ENCODE measurements at places on chromosomes 11 and 22.

DNA sequence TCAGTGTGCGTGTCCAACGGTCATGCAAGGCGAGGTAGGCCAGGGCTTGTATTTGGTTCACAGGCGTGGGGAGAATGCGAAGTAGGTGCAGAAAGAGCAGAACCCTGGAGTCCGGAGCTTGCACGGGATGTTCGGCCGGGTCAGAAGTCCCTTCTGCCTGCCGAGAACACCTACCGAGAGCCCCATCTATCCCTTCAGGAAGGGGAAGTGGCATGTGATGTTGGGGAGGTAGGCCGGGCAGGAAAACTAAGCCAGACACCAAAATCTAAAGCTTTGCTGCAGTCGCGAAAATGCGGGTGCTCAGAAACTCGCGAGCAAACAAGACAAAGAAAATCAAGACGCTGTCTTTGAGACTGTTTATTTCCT lies 435 bp upstream of the TAF6L start:
- DNase-seq: peak; percentile 21

DNA sequence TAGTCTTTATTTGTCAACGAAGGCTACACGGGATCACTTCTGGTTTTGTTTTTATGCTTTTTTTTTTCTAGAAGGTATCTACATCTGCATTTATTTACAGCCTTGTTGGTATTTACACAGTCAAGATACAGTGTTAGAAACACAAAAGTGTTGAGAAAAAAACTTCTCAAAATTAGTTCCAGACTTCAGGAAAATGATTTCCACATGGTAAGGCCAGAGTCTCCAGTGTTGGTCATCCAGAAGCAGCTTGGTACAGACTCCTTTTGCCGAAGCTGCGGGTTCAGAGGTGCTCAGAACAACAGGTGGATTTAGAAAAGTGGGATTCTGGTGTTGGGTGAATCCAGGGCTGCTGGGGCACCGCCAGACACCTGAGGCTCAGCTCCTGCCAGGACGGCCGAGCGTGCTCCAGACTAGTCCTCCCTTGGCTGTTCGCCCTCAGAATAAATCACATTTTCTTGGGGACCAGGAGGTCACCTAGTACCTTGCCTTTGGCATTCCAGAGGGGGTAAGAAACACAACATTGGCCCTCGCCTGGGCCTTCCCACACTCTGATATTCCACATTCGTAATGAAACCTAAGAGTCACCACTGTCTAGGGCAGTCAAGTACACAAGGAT lies 78.7 kb upstream of the NARS2 start:
- no peak for DNase-seq

DNA sequence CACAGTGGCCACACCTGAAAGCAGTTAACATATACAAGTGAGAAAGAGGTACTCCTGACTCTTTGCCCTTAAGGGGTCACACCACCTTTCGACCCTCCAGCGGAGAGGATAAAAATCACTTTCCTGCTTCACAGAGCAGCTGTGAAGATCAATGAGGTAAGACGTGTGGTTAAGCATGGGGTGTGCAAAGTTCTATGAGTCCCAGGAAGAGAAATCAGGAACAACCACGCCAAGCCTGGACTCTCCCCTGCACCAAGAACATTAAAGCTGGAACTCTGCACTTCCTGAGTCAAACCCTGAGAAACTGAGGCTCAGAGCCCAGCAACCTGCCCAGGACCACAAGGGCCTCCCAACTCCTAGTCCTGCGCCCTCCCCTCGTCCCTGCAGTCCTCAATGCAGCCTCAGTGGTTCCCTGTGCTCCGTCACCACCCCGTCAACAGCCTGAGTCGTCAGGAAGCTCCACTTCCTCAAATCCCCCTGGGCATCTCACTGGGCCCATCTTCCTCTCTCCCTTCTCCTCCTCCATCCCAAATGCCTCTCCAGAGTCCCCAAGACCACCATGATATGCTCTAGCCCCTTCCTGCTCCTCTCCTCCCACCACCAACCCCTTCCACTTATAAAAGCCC lies 17.7 kb downstream of the TNKS1BP1 start:
- DNase-seq: no peak

DNA sequence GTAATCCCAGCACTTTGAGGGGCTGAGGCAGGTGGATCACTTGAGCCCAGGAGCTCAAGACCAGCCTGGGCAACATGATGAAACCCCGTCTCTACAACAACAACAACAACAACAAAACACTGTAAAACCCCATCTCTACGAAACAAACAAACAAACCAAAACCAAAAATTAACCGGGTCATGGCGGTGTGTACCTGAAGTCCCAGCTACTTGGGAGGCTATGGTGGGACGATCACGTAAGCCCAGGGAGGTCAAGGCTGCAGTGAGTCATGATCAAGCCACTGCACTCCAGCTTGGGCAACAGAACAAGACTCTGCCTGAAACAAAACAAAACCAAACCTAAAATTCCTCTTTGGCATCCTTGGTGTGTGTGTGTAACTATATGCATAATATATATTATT lies 7.0 kb upstream of the POLA2 start:
- no peak for DNase-seq

DNA sequence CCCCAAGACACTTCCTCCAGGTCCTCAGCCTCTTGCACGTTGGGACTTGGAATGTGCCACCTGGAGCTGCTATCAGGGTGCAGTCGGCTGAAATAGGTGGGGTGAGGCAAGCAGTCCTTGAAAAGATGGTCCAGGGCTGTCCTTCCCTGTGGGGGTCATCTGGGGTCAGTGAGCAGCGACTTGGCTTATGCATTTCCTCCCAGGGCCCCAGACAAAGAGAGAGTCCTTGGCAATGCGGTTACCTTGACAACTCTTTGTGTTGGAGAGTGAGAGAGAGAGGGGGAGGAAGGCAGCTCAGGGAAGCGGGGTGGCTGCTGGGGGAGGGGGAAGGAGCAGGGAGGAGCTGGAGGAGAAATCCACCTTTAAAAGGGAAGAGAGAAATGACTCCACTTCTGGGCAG lies 93.8 kb downstream of the MIAT start:
- DNase-seq: no peak

GRCh38 chr11:118060869-118061268 lies 16.0 kb upstream of the TMPRSS4 start:
- no peak for DNase-seq

DNA sequence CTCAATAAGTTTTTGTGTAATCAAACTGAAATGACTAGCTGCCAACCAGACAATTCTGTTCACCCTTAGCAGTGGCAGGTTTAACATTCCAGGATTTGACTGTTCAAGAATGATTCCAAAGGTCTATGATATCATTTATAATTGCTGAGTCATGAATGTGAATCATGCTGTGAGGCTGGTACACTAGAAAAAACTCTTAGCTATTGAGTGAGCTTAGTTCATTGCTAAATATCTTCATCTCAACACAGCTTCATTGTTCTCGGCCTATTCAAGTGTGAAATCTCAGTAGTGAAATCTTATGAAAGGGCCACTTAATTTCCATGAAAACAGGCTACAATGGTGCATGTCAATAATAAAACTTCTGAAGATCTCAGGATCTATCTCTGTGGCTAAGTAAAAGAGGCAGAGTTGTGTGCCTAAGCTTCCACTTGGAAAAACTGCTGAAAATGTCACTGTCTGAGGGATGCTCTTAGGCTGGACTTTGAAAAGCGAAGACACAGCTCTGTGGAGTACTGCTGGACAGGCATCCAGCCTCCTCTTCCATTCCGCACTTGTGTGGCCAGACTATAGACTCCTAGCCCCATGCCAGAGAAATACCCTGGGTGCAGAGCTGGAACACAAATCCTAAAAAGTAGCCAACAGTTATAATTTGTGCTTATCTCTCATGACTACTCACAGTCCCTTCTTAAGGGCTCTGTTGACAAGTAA lies 12.8 kb downstream of the AQP11 start:
- no peak for DNase-seq

DNA sequence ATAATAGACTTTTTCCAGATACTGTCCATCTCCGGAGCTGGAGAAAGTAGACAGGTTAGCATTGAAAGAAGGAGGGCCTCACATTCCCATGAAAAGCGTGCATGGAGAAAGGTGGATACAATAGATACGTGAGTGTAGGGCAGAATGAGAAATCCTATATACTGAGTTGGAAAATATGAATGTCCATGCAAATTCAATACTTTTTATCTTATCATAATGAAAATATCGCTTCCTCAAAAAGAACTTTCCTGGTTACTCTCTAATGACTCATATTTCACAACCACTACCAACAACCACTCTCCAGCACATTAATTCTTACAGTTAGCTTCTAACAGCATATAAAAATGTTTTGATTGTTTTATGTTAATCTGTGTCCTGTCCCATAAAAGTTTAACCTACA lies 22.0 kb upstream of the MS4A6A start:
- DNase-seq: peak; percentile 6

DNA sequence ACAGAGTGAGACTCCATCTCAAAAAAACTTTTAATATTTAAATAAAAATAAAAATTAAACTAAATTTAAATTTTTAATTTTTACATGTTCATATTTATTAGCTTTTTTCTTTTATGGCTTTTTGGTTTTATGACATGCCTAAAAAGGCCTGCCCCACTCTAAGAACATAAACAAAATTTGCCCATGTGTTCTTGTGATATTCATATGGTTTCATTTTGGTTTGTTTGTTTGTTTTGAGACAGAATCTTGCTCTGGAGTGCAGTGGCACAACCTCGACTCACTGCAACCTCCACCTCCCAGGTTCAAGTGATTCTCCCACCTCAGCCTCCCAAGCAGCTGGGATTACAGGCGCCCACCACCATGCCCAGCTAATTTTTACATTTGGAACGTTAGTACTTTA lies 27.7 kb downstream of the SUSD2 start:
- no peak for DNase-seq

- DNase-seq: no peak
These were observed 78.3 kb downstream of the DDIAS start for GRCh38 chr11:82979824-82980223.

DNA sequence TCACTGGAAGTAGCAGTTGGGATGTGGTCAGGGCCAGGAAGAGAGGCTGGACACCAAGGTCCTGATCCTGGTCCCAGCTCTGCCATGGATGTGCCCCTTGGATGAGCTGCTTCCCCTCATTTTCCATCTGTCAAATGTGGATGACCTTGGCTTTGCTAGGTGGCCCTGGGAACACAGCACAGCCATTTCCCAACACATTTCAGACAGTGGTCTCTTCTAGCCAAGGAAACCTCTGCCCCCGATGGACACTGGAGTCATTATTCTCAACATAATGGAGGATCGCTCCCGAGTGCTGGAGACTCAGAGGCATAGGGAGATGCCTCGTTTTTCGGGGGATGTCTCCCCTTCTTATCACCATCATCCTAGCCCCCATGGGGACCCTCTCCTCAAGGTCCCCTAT lies 13.6 kb upstream of the MPPED1 start:
- DNase-seq: no peak

GRCh38 chr11:108224911-108225786 lies 2.3 kb downstream of the ATM start:
- DNase-seq: peak; percentile 76

DNA sequence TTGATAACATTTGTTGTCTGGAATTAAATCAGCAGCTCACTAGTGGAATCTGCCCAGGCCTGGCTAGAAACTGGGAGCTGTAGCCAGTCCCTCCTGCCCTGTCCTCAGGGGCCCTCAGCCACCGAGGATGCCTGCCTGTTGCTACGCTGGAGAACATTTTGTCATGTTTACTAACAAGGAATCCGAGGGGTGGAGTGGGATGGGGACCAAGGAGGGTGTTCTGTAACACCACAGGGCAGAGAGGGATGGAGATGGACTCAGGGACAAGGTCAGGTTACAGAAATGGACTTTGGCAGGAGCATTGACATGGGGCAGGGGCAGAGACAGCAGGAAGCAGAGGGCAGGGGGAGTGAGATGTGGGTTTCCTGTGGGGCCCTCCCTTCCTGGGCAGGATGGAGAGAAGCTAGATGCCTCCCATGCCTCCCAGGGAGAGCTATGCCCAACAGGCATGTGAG lies 45.8 kb upstream of the AMPD3 start:
- no peak for DNase-seq

DNA sequence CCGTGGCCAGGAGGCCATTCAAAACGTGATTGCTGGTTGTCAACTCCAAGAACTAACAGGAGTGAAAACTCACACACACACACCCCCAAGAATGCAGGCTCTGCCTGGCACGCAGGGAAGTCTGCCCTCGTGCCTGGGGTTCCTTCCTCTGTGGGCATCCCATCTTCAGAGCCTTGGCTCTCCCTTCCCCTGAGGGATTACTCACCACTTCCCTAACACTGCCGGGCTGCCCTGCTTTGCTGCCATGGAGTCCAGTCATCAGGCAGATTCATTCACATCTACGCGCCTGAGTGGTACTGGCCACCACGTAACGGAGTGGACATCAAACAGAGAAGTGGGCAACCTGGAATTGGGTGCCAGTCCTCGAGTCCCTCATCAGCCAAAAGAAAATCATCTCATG lies 120.7 kb upstream of the TMEM45B start:
- DNase-seq: no peak

DNA sequence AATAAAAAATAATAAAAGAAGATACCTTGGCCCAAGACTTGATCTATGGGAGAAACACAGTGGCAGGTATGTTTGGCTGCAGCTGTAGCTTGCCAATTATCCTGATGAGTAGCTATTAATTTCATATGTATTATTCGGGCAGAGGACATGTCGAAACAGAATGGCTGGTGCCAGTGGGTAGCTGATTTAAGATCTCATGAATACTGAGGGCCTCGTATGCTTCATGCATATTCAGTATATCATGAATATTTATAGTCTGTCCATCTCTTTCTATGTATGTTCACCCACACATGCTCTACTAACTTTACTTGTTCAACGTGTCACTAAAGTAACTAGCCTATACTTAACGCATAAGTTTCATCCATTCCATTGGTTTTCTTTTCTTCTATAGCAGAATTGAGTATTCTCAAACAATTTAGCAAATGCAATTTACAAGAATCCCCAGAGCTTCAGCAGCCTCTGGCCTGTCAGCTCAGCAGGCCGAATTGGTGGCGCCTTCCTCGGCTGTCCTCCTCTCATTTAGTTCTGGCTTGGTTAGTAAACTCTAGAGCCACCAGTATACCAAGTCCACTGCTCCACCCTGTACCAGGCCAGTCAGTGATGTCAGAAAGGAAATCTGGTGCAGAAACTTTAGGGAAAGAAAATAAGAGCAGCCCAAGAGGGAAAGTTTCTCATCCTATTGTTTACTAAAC lies 17.9 kb downstream of the ART5 start:
- DNase-seq: no peak

All from activated CD4-positive, alpha-beta T cell treated with anti-CD3 and anti-CD28 coated beads, Interleukin-2, amount 50 U/mL, for 16 hours (primary cell).